Fibroblast of skin of abdomen (primary cell): ENCODE measurements at places on chromosomes 13 and 19.

GRCh38 chr19:38836983-38837626, 5.5 kb upstream of the ECH1 start:
- no peak for DNase-seq

DNA sequence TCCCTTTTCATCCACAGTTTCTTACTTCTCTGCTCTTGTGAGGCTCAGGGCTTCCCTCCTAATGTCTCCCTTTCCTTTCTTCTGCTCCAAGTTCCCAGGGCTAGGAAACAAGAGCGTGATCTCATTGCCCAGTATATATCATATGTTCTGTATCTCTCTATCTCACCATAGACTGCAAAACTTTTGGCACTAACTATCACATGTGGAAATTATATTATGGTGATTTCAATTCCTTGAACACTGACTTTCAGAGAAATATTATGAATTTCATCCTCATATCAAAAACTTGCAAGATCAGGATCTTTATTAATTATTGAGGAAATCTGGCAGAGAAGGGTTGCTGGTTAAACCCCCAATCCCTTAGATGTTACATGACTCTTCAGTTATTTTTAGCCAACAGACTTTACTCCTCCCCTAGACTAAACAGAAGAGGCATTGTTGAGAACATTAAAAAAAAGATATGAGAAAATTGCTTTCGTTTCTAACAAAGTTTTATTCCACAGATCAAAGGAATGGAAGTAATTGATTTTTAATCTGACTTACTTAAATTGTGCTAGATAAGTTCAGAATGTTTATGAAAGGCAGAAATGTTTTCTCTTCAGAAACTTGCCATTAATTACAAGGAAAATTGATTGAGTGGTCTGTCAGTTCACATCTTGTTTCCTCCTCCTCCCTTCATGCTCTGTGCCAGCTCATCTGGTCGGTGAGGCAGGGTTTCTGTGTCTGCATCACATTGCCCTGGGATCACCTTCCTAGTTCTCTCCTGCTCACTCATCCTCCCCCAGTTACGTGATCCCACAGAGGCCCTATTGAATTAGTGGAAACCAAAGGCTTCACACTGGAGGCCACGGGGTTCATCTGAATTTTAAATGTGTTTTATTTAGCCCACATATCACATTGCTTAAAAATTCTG, 378.5 kb downstream of the LMO7 start:
- peak; percentile 52 for DNase-seq

- DNase-seq = no peak
Measured at GRCh38 chr19:4501691-4502090, 16.6 kb downstream of the PLIN4 start.

GRCh38 chr19:54882758-54883157, 8.7 kb downstream of the FCAR start:
- no peak for DNase-seq

DNA sequence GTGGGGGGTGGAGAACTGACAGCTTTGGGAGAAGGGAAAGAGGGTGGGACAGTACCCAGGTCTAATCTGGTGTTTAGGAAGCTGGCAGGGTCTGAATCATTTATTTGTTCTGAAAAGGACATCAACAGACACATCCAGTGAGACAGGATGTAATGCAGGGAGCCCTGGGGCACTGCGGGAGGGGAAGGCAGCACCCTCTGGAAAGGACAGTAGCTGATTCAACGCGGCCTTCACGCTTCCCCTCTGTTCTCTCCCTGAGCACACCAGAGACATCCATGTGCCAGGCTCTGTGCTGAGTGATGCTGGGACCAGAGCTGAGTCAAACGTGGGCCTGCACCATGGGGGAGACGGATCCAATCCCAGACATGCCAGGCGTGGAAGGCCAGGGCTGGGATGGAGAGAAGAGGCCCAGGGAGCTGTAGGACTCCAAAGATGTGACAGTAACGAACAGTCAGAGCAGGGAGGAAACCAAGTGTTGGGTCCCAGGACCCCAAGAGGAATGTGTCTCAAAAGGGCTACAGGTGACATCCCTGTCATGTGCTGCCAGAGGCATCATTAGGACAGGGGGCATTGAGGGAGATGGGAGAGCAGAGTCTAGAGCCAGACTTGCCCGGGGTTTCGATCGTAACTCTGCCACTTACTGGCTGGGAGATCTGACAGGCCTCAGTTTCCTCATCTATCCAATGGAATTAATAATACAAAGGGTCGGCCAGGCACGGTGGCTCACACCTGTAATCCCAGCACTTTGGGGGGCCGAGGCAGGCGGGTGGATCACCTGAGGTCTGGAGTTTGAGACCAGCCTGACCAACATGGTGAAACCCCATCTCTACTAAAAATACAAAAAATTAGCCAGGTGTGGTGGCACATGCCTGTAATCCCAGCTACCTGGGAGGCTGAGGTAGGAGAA, 1.7 kb downstream of the ETFB start:
- no peak for DNase-seq

DNA sequence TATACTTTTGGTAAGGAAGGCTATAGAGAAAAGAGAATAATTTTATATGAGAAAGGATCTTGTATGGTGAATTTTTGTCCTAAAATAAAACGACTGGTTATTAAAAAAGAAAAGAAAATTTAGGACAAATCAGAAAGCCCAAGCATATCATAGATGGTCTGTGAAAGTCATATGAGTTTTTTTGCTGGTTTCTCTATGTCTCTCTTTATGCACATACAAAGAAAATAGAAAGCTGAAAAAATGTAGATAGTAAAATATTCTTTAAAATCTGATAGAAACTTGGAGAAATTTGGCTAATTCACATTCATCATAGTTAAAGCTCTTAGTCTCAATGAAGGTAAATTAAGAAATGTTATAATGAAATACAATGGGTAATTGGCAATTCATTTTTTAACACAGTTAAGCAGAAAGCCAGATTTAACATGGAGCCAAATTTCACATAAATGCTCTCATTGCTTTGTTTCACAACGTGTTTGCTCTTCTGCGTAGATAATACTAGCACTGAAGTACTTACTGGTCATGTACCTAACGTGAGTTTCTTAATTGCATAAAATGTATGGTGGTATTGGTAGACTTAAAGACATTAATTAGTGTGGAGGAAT, 621.5 kb upstream of the ATXN8OS start:
- DNase-seq = no peak

DNA sequence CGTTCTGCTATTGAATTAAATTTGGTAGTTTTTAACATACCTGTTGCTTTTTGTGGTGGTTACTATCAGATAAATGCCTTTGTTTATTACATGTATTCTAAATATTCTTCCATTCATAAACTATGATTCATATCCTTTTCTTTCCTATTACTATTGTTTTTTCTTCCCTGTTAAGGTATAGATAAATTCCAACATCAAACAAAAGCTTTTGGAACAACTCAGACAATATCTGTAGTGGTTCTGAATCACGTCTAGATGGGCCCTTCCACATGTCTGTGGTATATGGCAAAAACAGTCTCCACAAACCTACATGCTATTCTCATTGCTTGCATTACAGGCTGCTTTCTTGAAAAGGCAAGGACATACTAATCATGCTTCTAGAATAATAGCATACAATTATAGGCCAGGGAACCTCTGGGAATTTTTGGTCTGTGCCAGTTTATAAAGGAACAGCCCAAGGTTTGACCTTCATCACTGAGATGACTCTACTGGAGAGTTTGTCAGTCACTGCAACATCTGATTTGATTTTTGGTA, 6.4 kb downstream of the LRCH1 start:
- peak; percentile 30 for DNase-seq

GRCh38 chr13:28248080-28248479, 109.7 kb downstream of the PAN3 start:
- no peak for DNase-seq

GRCh38 chr19:18879579-18880373, 16.2 kb downstream of the CERS1 start:
- DNase-seq = no peak

DNA sequence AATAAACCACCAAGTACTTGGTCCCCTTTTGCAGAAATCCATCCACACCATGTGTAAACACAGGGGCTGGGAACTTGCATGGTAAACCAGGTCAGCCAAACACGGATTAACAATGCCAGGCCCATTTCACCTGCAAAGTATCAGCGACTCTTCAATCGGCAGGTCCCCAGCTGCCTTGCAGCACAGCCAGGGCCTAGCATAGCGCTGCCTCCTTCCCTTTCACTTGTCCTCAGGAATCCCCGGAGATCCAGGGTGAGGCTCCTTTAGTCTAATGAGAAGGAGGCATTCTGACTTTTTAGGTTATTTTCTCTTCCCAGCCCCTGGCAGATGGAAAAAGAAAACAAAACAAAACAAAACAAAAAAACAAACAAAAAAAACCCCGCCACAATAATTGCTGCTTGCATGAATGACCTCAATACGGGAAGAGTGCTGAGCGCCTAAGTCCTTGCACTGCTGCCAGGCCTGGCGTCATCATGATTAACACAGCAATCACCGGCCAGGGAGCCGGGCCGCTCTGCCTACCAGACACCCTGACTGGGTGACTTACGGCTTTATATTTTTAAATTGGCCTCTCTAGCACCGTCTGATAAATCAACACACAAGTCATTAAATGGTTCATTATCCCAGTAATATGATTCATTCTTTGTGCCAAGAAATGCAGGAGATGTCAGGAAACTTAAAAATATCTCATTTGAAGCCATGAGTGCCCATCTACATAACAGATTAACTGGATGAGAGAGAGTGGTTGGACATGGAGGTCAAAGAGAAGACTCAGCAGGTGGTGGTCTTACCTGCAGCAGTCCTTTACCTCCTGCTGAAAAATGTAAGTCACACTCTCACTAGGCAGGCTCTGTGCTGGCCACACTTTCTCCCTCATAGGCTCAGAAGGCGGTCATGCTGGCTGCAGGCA, 692.7 kb downstream of the UQCRFS1 start:
- DNase-seq = no peak

GRCh38 chr13:108477376-108477775, 152.0 kb upstream of the MYO16 start:
- DNase-seq = no peak

DNA sequence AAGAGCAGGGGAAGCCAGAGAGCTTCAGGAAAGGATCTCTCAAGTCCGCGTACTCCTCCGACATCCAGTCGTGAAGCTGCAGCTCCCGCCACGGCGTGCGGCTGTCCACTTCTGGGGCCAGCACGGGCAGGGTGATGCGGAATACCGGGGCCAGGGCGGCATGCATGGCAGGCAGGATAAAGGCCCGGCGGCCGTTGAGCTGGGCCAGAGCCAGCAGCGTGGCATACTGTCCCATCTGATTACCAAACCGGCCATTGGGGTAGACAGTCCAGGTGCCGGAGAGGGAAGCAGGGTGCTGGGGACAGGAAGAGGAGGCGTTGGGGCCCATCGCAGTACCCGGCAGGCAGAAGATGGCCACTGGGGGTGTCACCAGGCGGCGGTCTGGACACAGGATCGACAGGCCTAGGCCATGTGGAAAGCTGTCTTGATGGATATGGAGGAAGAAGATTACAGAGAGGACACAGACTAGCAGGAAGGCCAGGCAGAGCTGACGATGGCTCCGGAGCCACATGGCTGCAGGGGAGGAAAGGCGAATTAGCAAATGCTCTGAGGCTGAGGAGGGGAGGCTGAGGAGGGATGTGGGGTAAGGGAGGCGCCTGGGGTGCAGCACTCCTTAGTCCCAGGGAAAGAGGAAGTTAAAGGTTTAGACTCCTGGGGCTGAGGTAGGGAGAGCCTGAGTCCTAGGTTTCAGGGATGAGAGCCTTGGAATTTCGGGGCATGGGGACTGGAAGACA, 1.5 kb downstream of the FUT1 start:
- no peak for DNase-seq

DNA sequence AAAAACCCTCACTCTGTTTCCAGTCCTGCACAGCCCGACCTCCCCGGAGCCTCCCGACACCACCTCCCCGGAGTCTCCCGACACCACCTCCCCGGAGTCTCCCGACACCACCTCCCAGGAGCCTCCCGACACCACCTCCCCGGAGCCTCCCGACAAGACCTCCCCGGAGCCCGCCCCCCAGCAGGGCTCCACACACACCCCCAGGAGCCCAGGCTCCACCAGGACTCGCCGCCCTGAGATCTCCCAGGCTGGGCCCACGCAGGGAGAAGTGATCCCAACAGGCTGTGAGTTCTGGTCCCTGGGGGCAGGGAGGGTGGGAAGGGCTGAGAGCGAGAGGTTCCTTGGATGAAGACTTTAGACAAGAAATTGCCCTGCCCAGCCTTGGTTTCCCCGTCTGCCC, 5.4 kb downstream of the MADCAM1 start:
- no peak for DNase-seq

DNA sequence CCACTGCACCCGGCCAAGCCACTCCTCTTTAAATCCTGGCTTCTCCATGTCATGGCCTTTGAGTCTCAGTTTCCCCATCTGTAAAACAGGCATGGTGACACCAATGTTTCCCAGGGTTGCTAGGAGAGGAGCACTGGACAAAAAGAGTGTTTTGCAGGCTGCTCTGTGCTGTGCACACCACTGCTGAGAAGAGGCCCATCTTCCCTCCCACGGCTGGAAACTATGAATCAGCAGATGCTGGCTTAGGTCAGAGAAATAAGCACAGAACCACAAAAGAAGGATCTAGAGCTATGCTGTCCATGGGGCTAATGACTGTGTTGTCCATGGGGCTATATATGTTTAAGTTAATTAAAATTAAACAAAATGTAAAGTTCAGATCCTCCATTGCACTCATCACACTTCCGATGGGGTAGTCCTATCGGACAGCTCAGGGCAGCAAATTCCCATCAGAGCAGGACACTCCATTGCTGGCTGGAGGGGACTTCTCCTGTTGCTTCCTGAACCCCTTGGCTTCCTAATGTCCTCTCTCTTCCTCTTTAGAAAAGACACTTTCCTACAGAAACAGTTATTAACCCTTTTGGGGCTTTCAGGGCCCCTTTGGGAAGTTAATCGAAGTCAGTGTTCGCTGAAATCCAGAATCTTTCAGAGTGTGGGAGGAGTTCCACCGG, 37.1 kb downstream of the TSHZ3 start:
- DNase-seq = peak; percentile 83

DNA sequence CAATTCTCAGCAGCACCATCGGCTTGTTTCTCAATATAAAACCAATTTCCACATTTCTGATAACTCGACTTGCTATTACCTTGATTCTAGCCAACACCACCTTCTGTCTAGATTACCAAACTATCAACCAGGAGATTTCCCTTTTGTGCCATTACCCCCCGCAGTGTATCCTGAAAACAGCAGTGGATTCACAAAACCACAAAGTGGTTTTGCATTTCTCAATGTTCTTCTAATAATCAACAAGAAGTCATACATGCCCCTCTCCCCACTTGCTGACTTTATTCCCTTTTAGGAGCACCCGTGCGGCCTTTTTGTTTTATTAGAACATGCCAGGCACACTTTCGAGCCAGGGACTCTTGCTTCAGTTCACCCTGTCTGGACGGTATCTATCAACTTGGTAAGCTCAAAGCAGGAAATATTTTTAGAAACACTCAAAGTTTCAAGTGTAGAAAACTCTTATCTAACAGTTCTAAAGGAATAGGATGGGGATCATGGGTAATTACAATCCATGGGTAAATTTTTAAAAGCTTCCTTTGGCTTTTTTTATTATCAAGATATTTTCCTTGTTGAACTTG, 967.4 kb downstream of the EFNB2 start:
- DNase-seq = no peak
